COR-L47 (cell line): ENCODE measurements at places on chromosomes 16 and 17.

GRCh38 chr17:17313350-17313991 lies 10.3 kb downstream of the NT5M start:
- DNase-seq: no peak

DNA sequence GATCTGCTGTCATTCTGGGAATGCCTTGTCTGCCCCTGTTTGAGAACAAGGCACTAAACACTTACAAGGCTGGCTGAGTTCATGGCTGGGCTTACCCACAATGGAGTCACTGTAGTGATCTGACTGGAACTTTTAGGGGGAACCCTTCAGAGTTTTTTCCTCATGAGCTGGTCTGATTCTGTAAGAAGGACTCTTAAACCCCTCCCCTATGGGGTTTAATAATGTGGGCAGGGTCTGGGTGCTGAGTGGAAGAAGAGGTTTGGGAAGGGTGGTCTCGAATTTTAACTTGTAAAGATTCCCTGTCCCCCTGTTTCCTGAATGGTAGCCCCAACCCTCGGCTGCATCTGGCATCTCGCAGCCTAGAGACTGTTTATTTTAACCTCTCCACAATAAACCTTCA lies 30.6 kb downstream of the OSBPL7 start:
- DNase-seq: no peak

DNA sequence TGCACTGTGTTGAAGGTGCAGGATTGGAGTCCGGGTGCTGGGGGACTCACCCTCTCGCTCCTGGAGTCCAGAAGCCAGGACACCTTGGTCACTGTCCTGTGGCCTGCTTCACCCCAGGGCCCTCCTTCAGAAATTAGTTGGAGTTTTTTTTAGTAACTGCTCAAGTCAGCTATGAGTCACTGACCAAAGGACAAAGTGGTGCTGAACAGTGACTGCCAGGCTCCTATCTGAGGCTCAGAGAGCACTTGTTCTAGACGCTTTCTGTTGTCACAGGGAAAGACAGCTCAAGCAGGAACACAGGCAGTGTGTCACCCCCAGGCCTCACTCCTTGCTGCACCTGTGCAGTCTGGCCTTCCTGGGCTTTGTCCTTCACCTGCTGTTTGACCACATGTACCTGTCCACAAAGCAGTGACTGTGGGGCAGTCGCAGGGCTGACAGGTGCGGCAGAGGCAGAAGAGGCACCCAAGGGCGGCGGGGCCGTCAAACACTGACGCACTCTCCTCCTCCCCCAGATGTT lies 4.1 kb upstream of the FAAP100 start:
- DNase-seq: no peak

- no peak for DNase-seq
These were observed 4.1 kb upstream of the UBALD1 start for GRCh38 chr16:4618645-4619418.

- DNase-seq: no peak
These were observed 42.9 kb downstream of the PRKCA start for GRCh38 chr17:66345264-66345663.

GRCh38 chr16:52963855-52964242 lies 88.8 kb downstream of the CHD9NB start:
- no peak for DNase-seq

DNA sequence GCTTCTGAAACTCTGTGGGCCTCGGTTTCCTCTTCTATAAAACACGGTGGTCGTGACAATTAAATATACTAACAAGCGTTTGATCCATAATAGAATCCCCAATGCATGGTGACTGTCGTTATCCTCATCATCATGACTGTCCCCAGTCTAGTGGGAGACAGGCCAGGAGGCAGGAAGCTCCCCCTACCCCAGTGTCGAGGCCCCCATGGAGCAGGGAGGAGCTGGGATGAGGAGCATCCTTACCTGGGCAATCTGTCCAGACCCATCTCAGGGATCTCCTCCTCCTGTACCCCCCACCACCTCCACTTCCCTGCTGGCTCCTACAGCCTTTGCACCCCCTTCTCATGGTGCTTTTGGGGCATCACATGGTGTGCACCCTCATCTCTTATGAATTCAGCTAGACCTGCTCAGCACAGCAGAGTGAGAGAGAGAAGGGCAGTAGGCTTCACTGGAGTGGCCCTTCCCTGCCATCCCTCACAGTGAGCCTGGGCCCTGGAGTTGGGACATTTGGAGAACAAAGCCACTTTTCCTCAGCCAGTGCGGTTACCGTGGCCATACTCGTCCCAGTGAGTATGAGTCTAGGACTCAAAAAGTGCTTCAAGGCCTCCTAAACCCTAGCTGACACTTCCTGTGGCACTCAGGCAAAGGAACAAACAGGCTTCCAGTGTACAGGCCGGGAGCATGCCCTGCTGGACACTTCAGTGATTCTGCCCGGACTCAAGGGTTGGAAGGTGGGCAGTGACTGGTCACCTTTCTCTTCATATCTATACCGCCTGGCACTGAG lies 148.6 kb downstream of the CLEC16A start:
- no peak for DNase-seq

DNA sequence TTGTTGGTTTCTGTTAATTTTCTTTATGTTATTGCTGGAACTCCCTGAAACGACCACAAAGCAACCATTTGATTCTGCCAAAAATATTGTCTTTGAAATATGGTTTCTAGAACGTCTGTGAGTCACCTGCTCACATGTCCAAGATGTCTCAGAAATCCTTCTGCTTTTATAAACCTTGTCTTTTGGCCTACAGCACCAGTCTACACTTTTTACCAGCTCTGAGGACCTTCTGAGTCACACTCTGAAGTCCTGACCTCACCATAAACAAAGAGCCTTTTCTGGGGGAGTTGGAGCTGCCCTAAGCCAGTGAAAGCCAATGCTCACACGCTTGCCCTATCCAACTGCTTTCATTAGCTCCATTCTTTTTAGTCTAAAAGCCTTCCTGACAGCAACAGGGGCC lies 55.5 kb downstream of the GRIN2A start:
- DNase-seq: no peak

DNA sequence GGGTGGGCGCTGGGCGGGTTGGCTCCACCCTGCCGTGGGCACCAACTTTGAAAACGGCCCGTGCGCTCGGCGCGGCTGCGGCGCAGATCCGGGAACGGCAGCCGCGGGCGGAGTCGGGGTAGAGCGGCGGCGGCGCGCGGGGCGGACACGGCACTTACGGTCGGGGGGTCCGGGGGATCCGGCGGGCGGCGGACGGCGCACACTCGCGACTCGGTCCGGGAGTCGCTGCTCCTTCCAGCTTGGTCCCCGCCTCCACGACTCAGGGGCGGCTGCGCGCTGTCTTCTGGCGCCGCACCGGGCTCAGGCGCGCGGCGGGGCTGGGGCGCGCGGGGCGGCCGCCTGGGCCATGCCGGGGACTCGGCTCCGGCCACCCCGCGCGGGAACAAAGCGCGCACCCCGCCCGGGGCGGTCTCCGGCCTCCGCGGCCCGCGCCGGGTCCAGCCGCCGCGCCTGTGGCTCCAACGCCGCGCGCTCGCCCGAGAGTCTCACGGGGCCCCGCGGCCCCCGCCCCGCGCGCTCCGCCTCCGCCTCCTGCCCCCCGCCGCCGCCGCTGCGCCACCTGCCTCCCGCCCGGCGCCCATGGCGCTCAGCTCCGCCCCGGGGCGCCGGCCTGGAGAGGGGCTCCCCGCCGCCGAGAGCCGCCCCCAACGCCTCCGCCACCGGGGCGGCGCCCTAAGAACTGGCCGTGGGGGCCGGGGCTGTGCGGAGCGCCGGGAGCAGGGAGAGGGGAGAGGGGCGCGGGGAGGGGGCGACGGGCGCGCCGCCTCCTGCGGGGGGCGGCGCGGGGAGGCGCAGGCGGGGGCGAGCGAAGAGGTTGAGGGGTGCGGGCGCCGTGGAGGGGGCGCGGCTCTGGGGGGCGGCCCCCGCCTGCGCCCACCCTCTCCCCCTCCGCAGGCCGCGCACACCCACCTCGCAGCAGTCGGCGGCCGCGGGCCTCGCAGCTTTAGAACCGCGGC lies 35.9 kb downstream of the CBFA2T3 start:
- peak; percentile 44 for DNase-seq

GRCh38 chr17:59372138-59372751 lies 40.8 kb downstream of the YPEL2 start:
- no peak for DNase-seq

DNA sequence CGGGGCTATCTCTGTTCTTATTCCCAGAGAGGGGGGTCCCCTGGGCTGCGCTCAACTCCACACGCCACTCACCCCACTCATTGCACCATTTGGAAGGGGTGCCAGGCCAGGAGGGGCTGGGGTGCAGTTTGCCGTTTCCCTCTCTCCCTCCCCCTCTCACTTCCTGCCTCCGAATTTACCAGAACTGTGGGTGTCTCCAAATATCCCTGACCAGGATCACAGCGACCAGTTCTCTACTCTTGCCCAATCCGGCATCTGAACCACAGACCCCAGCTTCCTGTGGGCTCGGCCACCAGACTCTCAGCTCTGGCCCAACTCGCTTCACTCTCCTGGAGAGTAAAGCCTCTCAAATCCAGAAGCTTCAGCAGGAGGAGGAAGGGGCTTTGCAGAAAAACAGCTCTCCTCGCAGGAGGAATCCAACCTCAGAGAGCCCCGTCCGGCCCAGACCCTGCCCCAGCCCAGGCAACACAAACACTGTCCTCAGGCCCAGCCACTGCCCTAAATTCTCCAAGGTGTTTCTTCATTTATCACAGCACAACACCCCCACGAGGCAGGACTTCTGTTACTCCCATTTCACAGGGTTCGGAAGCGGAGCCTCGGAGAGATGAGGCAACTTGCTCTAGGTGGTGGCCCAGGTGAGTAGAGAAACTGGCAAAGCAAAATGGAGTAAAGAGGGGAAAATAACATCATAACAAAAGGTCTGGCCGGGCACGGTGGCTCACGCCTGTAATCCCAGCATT lies 423 bp upstream of the ASGR2 start:
- DNase-seq: no peak

GRCh38 chr16:84547546-84548061 lies 43.1 kb upstream of the MEAK7 start:
- DNase-seq: no peak

DNA sequence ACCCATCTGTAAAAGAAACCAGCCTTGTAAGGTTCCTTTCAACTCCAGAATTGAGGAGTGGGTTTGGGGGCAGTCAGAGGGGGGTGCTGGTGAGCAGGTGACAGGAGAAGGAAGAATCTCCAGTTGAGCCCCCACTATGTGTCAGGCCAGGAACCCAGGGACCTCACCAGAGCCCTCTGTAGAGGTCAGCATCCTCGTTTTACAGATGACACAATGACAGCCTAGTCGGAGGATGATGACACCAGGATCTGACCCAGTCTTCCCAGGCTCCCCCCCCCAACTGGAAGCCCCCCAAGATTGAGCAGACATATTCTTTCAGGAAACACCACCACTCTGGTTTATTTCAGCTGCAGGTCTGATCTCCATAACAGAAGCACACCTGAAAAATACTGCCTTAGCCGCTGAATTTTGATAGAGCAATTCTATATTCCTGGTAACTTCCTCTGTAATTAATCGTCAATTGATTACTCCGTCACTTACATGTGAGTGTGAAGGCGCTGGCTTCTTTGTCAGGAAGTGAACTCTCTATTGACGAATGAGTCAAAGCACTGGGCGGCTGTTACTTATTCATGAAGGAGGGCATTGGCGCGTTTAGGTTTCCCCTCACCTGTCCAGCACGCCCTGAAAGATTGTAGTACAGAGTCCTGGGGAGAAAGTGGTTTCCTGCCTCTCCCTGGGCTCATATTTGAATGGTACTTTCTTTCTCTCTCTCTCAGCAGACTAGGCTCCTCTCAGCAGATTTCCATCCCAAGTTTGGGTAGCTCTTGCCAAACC lies 21.2 kb downstream of the SOCS3 start:
- peak; percentile 35 for DNase-seq

GRCh38 chr16:89049484-89050118 lies 44.1 kb upstream of the ACSF3 start:
- DNase-seq: no peak

- no peak for DNase-seq
These were observed 347.3 kb upstream of the CDH11 start for GRCh38 chr16:65469116-65469515.

DNA sequence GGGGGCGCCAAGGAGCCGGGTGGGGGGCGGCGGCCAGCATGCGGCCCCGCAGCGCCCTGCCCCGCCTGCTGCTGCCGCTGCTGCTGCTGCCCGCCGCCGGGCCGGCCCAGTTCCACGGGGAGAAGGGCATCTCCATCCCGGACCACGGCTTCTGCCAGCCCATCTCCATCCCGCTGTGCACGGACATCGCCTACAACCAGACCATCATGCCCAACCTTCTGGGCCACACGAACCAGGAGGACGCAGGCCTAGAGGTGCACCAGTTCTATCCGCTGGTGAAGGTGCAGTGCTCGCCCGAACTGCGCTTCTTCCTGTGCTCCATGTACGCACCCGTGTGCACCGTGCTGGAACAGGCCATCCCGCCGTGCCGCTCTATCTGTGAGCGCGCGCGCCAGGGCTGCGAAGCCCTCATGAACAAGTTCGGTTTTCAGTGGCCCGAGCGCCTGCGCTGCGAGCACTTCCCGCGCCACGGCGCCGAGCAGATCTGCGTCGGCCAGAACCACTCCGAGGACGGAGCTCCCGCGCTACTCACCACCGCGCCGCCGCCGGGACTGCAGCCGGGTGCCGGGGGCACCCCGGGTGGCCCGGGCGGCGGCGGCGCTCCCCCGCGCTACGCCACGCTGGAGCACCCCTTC lies 484 bp downstream of the FZD2 start:
- peak; percentile 56 for DNase-seq

DNA sequence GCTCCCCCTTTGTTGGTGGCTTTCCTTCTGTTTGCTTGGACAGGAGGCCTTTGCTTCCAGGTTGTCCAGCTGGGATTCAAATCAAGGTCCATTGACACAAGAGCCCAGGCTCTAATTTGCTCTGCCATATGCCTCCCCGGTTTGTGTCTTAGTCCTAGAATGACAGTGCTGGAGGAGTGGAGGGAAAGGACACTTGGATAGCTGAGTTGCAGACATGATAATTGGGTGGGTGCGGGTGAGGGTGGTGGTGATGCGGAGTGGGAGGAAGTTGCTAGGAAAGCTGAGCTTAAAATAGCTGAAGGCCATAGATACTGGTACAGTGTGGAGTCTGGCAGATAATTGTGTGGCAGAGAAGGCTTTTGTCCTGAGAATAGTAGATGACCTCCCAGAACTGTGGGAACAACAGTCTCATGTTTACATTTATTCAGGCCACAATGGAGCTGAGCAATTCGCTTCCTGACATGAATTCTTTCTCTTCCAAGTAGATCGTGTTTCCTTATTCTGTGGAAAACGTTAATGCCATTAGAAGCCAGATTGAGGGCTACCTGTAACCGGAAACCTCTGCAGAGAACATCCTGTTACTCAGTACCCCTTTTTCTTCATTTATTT lies 23.8 kb downstream of the SEC14L1 start:
- peak; percentile 69 for DNase-seq

- no peak for DNase-seq
These were observed 526 bp downstream of the MRPS23 start for GRCh38 chr17:57849163-57849873.

DNA sequence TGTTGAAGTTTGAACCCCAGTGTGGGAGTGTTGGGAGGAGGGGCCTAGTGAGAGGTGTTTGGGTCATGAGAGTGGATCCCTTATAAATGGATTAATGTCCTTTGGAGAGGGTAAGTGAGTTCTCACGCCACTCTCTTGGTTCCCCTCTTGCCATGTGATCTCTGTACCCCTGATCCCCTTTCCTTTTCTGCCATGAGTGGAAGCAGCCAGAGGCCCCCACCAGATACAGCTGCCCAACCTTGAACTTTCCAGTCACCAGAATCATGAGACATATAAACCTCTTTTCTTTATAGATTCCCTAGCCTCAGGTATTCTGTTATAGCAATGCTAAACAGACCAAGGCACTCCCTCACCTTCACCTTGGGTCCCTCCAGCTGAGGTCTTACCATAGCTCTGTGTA lies 7.4 kb downstream of the SLC6A2 start:
- no peak for DNase-seq
